ENCODE measurements at places on chromosomes 11 and 22.

GRCh38 chr11:122165607-122166371 is 49.8 kb upstream of the BLID start:
- no peak for DNase-seq

DNA sequence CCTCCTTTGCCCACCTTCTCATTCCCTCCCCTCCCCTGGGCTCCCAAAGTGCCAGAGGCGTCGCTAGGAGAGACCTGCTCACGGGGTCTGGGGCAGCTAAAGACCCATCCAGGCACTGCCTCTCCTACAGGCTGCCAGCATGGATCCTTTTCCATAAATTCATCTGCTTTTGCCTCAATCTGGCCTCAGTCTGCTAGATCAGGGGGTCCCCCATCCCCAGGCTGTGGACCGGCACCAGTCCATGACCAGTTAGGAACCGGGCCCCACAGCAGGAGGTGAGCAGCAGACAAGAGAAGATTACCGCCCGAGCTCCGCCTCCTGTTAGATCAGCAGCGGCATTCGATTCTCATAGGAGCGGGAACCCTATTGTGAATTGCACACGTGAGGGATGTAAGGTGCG is 12.3 kb downstream of the LTO1 start:
- no peak for DNase-seq

DNA sequence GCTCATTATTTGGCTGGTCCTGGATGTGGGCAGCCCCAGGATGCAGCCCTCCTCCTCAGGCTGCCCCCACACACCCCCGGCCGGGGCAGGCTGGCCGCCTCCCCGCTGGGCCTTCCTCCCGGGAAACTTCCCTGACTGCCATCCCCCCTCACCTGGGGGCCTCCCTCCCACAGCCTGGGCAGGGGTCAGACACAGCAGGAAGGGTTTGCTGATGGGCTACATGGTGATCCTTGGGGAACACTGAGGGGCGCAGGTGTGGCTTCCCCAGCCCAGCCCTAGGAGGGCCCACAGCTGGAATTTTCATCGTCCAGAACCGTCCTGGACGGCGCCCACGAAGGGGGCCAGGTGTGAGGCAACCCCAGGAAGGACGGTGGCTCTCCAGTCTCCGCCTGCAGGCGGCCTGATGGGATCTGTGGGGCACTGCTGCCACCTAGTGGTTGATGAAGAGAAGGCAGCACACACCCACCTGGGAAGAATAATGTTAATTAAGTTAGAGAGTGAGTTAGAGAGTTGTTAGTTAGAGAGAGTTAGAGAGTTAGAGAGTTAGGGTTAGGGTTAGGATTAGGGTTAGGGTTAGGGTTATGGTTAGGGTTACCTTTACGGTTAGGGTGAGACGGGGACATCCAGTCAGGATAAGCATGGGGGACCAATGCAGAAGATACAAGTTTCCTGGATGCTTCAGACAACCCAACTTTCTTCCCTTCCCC is 75.9 kb upstream of the PRR5 start:
- DNase-seq: peak; percentile 68

- no peak for DNase-seq
Measured at GRCh38 chr11:121536126-121536525, 83.4 kb upstream of the SORL1-AS1 start.

GRCh38 chr22:29531419-29531818 is 22.1 kb downstream of the THOC5 start:
- no peak for DNase-seq

DNA sequence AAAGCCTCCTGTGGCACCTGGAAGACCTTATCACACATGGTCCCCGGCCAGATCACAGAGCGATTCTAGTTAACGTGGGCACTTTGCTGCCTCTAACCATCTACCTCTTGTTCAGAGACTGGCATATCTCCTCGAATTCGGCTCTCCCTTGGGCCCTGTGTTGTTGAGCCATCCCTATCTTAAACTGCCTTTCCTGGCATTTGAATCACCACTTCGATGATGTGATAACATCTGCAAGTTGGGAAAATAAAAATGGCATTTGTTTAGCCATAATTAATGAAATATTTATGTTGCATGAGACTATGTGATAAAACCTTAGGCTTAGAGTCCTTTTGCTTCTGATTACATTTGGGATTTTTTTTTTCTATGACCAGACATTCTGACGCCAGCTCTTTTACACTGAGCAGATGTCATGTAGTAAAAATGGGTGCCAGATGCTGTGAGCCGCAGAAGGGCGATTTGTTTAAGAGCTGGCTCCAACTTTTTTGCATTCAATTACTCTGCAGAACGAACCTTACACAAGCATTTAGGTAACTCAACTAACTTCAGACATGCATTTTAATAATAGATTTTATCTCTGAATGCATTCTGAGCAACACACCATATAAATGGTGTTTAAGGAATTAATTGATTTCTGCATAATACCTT is 58.5 kb upstream of the PARVA start:
- DNase-seq: no peak

GRCh38 chr22:32466496-32466895 is 2.2 kb upstream of the BPIFC start:
- DNase-seq: no peak

- DNase-seq: no peak
Measured at GRCh38 chr11:118883368-118884071, at the start of gene CXCR5. CXCR5 (plus strand) TSS chr11:118883892; CDS start chr11:118883942, 50 bp downstream.

GRCh38 chr11:113234888-113235287 is 79.5 kb upstream of the TTC12 start:
- DNase-seq: no peak

DNA sequence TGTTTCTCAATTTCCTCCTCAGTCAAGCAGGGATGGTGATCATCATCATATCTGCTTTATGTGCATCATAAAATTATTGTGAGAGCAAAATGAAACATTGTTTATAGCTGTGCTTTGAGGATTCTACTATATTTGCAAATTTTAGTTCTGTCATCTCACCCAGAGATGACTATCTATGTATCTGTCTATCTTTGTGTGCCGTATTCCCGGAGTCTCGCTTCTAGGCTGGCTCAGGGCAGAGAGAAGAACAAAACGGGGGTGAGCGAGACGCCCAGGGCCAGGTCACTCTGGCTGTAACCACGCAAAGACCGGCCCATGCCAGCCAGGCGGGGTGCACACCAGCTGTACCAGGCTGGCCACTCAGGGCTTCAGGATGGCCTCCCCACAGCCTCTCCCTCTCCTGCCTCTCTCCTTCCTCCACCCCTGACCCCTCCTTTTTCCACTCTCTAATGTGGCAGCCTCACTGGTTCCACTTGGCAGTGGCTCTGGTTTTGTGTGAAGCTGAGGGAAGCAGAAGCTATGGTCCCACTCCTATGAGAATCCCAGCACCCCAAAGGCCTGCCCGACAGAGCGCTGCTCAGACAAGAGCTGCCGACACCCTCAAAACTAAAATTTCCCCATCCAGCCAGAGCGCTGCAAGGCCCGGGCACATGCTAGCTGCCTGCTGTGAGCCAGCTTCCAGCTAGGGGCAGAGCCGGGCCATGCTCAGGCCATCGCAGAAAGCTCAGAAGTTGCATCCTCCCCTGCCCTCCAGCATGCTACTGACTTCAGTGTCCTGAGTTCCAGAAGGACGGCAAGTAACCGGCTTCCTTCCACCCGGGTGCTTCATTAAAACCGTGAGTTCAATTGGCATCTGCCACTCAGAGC is 139.5 kb upstream of the TBCEL start:
- no peak for DNase-seq

DNA sequence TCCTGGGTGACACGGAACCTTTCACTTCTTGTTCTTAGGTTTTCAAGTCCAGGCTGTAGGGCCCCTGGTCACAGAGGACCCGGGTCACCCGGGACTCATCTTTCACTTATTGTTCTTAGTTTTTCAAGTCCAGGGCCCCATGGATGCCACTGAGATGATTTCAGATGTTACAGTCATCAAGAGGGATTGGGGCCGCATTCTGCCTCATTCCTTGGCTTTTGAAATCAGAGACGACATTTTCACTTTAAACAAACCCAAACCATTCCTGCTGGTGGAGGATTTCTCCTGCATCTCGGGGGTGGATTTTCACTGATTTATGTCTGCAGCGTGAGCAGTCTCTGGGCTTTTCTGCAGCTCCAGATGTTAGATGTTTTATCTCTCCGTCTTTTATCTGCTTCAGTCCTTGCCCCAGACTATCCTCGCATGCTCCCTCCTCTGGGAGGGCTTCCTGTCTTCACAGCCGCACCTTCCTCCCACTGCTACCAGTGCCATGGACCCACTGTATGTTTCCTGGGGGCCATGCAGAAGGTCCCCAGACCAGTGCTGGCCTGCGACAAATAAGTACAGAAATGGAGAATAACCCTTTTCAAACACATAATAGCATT is 27.4 kb downstream of the FBLN1 start:
- DNase-seq: no peak

- no peak for DNase-seq
Measured at GRCh38 chr22:37641561-37641949, 2.1 kb downstream of the SH3BP1 start.

GRCh38 chr11:123696183-123696582 is 41.8 kb upstream of the SCN3B start:
- DNase-seq: no peak

DNA sequence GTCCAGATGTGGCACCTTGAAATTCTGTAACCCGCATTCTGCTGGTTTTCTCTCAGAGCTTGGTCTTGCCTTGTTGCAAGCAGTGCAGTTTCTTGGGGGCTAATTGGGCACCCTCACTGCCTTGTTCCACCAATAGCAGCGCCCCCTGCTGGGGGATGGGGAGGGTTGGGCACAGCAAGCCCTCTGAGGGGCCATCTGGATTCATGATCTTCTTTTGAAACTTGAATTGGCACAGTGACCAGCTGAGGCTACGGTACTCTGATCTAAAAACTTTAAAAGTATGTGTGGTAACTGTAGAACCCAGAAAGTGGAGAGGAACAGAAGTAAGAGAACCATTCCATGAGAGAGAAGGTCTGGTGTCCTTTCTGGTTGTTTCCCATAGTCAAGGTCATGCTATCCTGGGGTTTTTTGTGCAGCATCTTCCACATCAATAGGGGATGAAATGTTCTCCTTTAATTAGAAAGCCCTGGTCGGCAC is 64.2 kb downstream of the MED15 start:
- DNase-seq: peak; percentile 46

DNA sequence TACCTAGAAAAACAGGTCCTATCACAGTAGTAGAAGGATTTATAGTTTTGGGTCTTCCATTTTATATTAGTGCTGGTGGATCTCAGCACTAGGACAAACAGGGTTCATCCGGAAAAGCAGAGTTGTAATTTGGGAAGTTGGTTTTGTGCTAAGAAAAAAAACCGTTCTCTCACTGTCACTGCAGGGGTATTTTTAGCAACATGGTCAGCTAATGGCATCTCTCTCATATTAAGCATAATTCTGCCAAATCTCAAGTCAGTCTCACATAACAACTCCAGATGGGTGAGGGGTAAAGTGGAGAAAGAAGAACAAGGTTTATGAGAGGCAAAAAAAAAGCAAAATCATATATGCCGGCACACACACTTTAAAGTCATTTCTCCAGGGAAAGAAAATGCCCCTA is 51.6 kb upstream of the GDPD4 start:
- DNase-seq: no peak

DNA sequence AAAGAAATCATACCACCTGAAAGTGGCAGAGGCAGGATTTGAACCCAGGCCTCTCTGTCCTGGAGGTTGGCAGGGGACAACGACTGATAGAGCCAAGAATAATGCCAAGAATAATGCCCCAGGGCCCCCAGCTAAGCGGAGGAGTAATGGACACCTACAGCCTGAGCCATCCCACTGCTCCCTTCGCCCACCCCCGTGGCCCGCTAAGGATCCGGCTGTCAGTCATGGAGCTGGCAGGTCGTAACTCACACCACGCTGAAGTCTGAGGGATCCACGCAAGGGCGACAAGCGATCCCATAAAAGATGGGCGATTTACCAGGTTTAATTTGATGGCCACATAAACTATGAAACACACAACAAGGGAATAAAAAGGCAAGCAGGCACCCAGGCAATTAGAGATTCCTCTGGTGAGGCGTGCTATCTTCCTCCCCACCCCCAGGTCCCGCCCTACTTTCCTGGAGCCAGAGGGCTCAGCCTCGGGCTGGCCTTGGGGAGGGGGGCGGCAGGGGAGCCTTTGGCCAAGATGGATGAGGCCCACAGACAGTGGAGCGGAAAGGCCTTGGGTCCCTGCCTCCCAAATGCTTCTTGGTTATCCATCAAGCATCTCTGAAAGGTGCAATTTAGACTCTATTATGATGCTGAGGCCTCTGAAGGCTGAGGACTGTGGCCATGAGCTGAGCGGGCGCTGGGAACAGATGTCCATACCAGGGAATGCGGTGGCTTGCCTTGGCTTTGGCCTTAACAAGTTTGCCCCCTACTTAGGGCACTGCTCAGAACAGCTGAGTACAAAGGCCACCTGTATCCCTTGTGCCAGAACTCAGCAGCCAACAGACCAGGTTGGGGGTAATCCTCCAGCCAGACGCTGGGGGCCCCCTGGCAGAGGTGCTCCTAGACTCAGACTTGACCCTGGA is 55.2 kb downstream of the MACROD1 start:
- DNase-seq: no peak

GRCh38 chr11:60942219-60942618 is 9.8 kb downstream of the SLC15A3 start:
- DNase-seq: no peak

GRCh38 chr11:96464700-96465307 is 75.0 kb downstream of the JRKL start:
- peak; percentile 3 for DNase-seq

- no peak for DNase-seq
Measured at GRCh38 chr22:29702000-29702930, 17.5 kb upstream of the CABP7 start.

- DNase-seq: no peak
Measured at GRCh38 chr11:119758291-119758690, 29.3 kb upstream of the NECTIN1 start.

- DNase-seq: no peak
Measured at GRCh38 chr11:75281469-75282095, 41.0 kb downstream of the TPBGL start.

DNA sequence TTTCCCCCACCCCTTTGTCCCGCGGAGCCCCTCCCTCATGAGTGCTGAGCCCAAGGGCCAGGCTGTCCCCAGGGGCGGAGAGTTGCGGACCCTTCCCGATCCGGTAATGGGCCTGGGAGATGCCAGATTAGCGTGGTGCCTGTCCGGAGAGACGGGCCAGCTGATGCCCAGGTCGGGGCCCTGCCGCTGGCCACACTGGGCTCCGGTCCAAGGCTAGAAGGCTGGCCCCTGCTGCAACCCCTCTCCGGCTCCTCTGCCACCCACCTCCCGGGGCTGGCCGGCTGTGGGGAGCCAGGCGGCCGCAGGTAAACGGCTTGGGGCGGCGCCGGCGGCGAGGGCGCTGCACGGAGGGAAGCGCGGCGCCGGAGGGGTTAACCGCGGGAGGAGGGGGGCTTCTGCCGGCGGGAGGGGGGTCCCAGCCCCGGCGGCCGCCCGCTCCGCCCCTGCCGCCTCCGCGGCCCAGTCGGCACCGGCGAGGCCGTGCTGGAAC is at the start of gene KCNK4:
TSS of gene KCNK4 (plus strand) at position 41 of the 490 bp plus-strand sequence. CDS start 1,717 bp downstream, outside the sequence.
- no peak for DNase-seq

- no peak for DNase-seq
Measured at GRCh38 chr11:33362051-33362910, 105.1 kb downstream of the HIPK3 start.

- DNase-seq: no peak
Measured at GRCh38 chr11:112949781-112950575, 11.2 kb upstream of the NCAM1 start.

GRCh38 chr22:37379085-37379484 is 48.2 kb downstream of the ELFN2 start:
- no peak for DNase-seq
